ENCODE measurements at places on chromosomes 1 and 21.
A peak's percentile ranks its signal among the peaks of the same experiment; 100 is the strongest.

DNA sequence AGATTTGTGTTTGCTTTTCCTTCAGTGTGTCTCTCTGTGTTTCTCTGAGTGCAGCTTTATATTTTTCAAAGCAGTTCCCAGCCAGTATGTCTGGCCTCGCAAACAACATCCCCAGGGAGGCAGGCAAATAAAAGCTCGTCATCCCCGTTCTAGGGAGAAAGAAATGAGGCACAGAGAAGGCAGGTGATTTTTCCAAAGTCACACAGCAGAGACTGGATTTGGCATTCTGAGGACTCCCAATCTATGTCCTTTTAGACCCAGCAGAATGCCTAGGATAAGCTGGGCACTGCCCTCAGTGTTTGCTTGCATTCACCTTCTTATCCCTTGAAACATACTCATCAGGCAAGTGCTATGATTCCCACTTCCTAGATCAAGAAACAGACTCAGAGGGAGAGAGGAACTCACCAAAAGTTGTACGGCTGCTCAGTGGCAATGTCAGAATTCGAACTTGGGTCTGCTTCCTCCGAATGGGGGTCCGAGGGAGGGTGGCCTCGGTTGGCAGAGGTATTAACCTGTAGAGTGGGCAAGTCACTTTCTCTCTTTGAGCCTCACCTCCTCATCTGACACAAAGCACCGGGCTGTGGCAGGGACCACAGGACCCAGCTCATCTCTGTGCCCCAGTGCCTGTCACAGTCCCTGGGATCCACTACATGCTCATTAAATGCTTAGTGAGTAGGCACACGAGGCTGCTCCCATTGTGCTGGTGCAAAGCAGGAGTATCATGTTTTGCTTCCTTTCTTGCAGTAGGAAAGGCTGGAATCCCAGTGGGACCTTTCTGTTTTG lies 4.2 kb downstream of the RAP1GAP start:
- no peaks in the 10 kb centered on the region for H3K36me3 ChIP-seq
- H3K4me3 ChIP-seq, result no peak overlapping the region
- DNase-seq, result no peak
- no peaks in the 10 kb centered on the region for H3K27me3 ChIP-seq
- peaks cover 18% of the 10 kb centered on the region for H3K4me1 ChIP-seq
- no peak overlapping the region for H3K27ac ChIP-seq

GRCh38 chr1:201719812-201720521 lies 109.0 kb upstream of the IPO9 start:
- DNase-seq, result peak; percentile 81
- H3K36me3 ChIP-seq, result peaks cover 13% of the 10 kb centered on the region
- H3K4me1 ChIP-seq, result peaks cover 63% of the 10 kb centered on the region
- H3K4me3 ChIP-seq, result no peak overlapping the region

DNA sequence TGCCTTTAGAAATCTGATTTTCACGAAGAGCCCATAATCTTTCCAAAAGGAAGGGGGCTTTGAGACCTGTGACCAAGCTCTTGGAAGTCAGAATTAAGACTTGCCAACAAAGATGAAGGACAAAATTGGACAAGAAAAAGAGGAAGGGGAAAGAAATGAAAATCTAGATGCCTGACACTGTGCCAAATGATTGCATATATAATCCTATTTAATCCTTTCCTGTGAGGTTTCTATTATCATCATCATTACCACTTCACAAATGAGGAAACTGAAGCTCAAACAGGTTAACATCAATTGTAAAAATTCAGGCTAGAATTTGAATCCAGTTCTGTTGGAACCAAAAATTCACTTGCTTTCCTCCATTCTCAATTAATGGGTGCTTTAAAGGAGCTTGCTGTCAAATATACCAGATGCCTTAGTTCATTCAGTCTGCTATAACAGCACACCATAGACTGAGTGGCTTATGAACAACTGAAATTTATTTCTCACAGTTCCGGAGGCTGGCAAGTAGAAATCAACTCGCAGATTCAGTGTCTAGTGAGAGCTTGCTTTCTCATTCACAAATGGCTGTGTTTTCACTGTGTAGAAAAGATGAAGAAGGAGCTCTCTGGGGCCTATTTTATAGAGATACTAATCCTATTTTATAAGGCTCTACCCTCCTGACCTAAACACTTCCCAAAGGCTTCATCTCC lies 197.5 kb upstream of the ST6GALNAC5 start:
- no peaks in the 10 kb centered on the region for H3K27me3 ChIP-seq
- no peak overlapping the region for H3K4me3 ChIP-seq
- H3K27ac ChIP-seq, result no peak overlapping the region
- DNase-seq, result no peak
- no peaks in the 10 kb centered on the region for H3K4me1 ChIP-seq

GRCh38 chr1:99482750-99483149 lies 163.2 kb upstream of the PALMD start:
- no peaks in the 10 kb centered on the region for H3K27me3 ChIP-seq
- no peaks in the 10 kb centered on the region for H3K36me3 ChIP-seq
- H3K4me1 ChIP-seq, result no peaks in the 10 kb centered on the region
- H3K4me3 ChIP-seq, result no peak overlapping the region
- no peak for DNase-seq
- no peak overlapping the region for H3K27ac ChIP-seq

DNA sequence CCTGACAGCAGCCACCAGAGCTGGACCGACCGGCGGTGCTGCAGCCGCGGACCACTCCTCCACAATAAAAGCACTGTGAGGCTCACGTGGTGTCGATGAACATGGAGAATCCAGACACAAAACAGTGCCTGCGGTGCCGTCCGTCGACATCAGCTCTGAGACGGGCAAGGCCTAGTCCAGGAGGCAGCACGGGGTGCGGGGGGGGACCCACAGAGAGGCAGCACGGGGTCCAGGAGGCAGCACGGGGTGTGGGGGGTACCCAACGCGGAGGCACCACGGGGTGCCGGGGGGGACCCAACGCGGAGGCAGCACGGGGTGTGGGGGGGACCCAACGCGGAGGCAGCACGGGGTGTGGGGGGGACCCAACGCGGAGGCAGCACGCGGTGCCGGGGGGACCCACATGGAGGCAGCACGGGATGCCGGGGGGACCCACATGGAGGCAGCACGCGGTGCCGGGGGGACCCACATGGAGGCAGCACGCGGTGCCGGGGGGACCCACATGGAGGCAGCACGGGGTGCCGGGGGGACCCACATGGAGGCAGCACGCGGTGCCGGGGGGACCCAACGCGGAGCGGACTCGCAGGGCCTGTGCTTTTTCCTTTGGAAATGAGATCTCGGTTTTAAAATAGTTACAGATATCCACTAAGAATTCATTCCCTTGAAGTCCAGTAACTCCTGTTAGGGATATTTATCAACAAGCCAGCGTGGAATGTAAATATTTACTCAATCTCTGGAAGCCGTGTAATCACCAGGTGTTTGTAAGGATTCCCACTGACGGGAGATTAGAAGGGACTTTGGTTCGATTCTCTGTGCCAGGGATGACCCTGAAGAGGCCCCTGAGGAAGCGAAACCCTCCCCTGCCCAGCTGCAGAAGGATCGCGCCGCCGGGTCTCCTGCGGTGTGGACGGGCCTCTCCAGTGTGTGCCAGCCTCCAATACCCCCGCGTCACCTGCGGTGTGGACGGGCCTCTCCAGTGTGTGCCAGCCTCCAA lies 52.1 kb downstream of the COL6A1 start:
- H3K27me3 ChIP-seq, result no peaks in the 10 kb centered on the region
- no peak for DNase-seq
- H3K4me1 ChIP-seq, result no peaks in the 10 kb centered on the region
- no peaks in the 10 kb centered on the region for H3K36me3 ChIP-seq
- no peak overlapping the region for H3K27ac ChIP-seq
- H3K4me3 ChIP-seq, result no peak overlapping the region

GRCh38 chr21:36135391-36136102 lies 668 bp downstream of the CBR3 start:
- H3K27ac ChIP-seq, result peak overlapping the region; percentile 91
- peak; percentile 75 for DNase-seq
- H3K27me3 ChIP-seq, result no peaks in the 10 kb centered on the region
- H3K4me1 ChIP-seq, result no peaks in the 10 kb centered on the region
- peak overlapping the region; percentile 98 for H3K4me3 ChIP-seq

GRCh38 chr1:155167166-155168104 lies 5.7 kb downstream of the KRTCAP2 start:
- peak; percentile 78 for DNase-seq
- H3K4me1 ChIP-seq, result no peaks in the 10 kb centered on the region
- no peaks in the 10 kb centered on the region for H3K36me3 ChIP-seq
- no peaks in the 10 kb centered on the region for H3K27me3 ChIP-seq
- no peak overlapping the region for H3K27ac ChIP-seq

DNA sequence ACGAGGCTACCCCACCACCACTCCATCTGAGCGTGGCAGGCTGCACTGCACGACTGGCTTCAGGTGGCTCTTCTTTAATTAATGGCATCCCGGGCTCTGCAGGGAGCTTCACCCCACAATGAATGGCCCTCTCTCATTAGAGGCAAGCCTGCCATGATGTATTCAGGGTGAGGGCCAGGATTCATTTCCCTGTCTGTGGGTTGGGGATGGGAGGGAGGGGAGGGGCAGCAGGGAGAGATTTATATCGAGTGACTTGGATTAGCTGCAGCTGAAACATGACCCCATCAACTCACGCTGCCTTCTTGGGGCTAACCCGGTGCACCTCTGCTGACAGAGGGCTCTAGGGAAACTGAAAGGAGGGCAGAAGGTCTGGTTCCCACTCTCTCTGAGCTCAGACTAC lies 54.2 kb downstream of the ERI3 start:
- DNase-seq, result no peak
- no peaks in the 10 kb centered on the region for H3K27me3 ChIP-seq
- no peak overlapping the region for H3K27ac ChIP-seq
- H3K36me3 ChIP-seq, result no peaks in the 10 kb centered on the region

- H3K4me3 ChIP-seq, result no peak overlapping the region
- peaks cover 46% of the 10 kb centered on the region for H3K4me1 ChIP-seq
- no peak for DNase-seq
- no peaks in the 10 kb centered on the region for H3K36me3 ChIP-seq
- H3K27ac ChIP-seq, result peak overlapping the region; percentile 70
Observed at GRCh38 chr1:108591466-108591865, 31.6 kb downstream of the EEIG2 start.

DNA sequence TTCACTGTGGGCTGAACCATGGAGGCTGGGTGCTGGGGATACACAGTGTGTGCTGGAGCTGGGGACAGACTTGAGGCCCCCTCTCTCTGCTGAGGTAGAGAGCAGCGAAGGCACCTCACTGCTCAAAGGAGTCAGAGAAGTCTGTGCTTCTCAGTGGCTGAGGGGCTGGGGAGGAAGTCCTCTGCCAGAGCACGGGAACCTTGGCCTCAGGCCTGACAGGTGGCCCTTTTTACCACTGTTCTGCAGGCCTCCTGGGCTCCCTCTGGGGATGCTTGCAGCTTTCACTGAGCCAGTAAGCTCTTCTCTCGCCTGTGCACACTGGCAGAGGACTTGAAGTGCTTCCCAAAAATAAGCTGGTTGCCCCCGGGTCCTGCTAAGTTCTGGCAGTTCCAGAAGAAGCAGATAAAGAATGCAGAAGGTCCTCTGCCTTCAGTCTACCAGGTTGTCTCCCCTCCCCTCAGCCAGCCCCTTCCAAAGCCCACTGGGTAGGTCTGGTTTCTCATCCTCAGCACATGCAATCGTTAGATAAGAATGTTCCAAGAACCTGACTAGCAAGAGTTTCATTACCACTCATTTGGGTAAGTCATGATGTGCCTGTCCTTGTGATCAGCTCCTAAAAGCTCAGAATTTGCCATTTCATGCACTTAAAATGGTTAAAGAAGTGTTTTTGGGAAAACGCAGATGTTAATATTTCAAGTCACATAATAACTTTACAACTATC lies 53.9 kb downstream of the TENT5C start:
- peak overlapping the region; percentile 40 for H3K27ac ChIP-seq
- no peaks in the 10 kb centered on the region for H3K36me3 ChIP-seq
- H3K27me3 ChIP-seq, result no peaks in the 10 kb centered on the region
- DNase-seq, result no peak
- no peaks in the 10 kb centered on the region for H3K4me1 ChIP-seq
